ENCODE measurements at places on chromosomes 11 and 22.

- H3K27ac ChIP-seq: no peak overlapping the region
- no peaks in the 10 kb centered on the region for H3K4me1 ChIP-seq
- H3K36me3 ChIP-seq: no peaks in the 10 kb centered on the region
- no peak for DNase-seq
- H3K27me3 ChIP-seq: no peaks in the 10 kb centered on the region
These were observed 33.4 kb upstream of the NRIP3 start for GRCh38 chr11:9037046-9037780.

DNA sequence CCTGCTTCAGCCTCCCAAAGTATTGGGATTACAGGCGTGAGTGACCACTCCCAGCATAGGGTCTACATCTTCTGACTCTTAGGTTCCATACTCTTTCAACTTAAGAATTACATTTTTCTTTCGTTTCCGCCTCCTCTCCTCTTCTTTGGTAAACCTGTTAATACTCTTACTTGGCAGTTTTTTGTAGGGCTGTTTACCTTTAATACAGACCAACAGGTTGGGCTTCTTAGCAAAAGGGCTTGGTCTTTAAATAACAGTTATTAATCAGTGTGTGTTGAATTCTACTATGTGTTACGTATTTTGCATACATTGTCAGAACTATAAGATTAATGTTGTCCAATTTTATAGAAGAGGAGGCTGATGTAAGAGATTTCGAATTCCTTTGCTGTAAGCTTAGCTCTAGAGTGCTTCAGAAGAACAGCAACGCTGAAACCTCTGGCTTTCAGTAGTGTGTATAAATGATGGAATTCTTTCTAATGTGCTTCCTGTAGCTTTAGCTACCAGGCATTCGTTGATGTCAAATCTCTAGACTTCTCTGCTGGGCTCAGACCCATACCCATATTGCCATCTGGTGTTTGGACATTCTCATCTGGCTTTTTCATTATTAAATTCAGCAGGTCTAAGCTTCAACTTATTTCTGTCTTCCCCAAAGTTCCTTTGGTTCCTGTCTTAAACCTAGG, 3.1 kb downstream of the FDX1 start:
- no peak overlapping the region for H3K4me3 ChIP-seq
- no peak overlapping the region for H3K27ac ChIP-seq
- no peaks in the 10 kb centered on the region for H3K27me3 ChIP-seq
- peaks cover 28% of the 10 kb centered on the region for H3K4me1 ChIP-seq
- no peaks in the 10 kb centered on the region for H3K36me3 ChIP-seq

DNA sequence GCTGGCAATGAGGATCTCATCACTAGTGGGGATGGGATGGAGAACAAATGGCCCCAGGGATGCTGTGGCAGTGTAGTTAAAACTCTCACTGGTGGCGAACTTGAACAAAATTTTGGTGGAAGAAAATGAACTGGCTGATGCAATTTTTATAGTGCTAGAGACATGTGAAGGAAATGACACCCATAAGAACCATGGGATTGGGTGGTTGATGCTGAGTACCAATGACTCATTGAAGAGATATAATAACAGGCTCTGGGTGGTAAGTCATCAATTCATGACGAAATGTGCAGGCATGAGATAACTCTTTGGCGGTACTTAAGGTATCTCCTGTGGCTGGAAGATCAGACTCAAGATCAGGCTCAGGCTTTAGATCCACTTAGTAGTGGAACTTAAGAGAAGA, 172.9 kb upstream of the DDI1 start:
- DNase-seq: no peak
- H3K36me3 ChIP-seq: no peaks in the 10 kb centered on the region
- H3K4me3 ChIP-seq: no peak overlapping the region
- H3K27ac ChIP-seq: no peak overlapping the region

GRCh38 chr11:69307421-69307820, 13.5 kb downstream of the MYEOV start:
- H3K27me3 ChIP-seq: no peaks in the 10 kb centered on the region
- H3K27ac ChIP-seq: no peak overlapping the region
- H3K4me1 ChIP-seq: no peaks in the 10 kb centered on the region
- no peak overlapping the region for H3K4me3 ChIP-seq

DNA sequence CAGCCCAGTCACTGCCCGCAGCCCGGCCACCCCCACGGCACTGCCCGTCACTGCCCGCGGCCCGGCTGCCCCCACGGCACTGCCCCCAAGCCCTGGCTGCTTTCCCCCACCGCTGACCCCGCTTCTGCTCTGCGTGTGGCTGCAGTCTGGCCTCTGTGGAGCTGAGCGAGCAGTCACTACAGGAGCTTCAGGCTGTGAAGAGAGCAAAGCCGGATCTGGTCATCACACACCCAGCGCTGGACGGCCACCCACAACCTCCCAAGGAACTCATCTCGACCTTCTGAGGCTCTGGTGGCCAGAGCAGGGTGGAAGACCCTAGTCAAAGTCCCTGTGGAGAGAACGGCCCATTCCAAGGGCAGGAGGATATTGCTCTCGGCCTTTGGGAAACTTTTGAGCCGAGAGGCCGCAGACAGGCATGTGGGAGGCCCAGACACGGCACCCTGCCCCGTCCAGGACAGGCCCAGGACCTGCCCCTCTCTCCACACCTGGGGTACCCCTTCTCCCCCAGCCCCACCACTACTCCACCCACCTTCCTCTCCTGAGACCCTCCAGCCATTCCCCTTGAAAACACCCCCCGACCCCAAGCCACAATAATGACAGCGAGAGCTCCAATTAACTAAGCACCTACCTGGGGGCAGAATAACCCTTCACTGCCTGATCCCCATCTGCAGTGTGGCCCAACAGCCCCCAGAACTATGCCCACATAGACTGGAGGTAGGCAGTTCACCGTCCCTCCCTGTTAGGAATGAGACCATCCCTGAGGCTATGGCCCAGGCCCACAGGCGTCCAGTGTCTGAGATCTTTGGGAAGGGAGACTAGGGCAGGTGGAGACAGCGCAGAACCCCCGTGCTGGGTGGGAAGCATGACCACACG, 3.7 kb upstream of the PGGHG start:
- no peak overlapping the region for H3K4me3 ChIP-seq
- no peak overlapping the region for H3K27ac ChIP-seq
- no peaks in the 10 kb centered on the region for H3K36me3 ChIP-seq
- no peaks in the 10 kb centered on the region for H3K4me1 ChIP-seq

GRCh38 chr11:112185883-112186282, 10.6 kb downstream of the BCO2 start:
- no peak for DNase-seq
- H3K36me3 ChIP-seq: no peaks in the 10 kb centered on the region
- H3K4me1 ChIP-seq: peaks cover 17% of the 10 kb centered on the region
- H3K27ac ChIP-seq: peak overlapping the region; percentile 42
- no peak overlapping the region for H3K4me3 ChIP-seq
- no peaks in the 10 kb centered on the region for H3K27me3 ChIP-seq

DNA sequence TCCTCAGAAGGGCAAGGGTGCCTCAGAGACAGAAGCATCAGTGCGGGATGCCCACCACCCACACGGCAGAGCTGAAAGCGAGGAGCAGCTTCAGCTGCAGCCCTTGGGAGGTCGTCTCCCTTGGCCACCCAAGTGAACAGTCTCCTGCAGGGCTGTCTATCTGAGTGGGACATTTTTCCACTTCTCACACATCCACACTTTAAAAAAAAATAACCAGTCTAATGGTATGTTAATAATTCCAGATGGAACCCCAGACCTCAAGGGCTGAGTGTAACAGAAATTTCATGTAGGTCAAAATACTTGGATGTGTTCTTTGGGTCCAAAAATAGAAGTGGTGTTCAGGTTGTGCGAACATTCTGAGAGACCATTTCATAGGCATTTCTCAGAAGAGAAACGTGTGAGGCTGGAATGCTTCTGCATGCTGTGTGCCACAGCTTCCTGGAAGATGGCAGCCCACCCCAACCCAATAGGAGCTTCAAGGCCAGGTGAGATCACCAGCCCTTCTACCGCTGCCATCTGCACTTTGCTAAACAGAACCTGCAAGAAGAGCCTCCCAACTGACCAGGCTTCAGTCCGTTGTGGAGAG, 623.2 kb downstream of the OPCML start:
- no peaks in the 10 kb centered on the region for H3K27me3 ChIP-seq
- H3K4me1 ChIP-seq: no peaks in the 10 kb centered on the region
- DNase-seq: no peak
- H3K36me3 ChIP-seq: no peaks in the 10 kb centered on the region
- H3K4me3 ChIP-seq: no peak overlapping the region
- H3K27ac ChIP-seq: no peak overlapping the region

DNA sequence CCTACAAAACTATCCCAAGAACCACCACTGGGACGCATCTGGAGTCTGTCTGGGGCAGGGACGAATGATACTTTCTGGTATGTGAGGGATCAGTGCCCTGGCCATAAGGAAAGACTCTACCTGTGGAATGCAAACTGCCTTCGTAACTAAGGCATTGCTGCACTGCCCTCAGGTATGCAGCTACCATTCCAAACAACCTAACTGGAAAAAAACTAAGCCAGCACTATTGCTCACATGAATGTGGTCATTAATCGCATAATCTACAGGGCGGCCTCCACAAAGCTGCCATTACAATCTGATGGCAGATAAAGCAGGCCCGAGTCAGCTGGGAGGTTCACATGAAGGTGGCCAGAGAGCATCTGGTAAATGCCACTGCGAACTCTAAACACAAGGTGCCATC, 3.9 kb downstream of the PACSIN2 start:
- H3K4me3 ChIP-seq: no peak overlapping the region
- H3K27ac ChIP-seq: no peak overlapping the region
- DNase-seq: no peak
- H3K4me1 ChIP-seq: peaks cover 30% of the 10 kb centered on the region
- no peaks in the 10 kb centered on the region for H3K36me3 ChIP-seq
- H3K27me3 ChIP-seq: no peaks in the 10 kb centered on the region

Measured in gastrocnemius medialis (tissue), 4 donors.